ENCODE measurements at places on chromosomes 1 and 21.

- no peak for DNase-seq
Observed at GRCh38 chr21:32543975-32544374, 41.3 kb downstream of the TCP10L start.

DNA sequence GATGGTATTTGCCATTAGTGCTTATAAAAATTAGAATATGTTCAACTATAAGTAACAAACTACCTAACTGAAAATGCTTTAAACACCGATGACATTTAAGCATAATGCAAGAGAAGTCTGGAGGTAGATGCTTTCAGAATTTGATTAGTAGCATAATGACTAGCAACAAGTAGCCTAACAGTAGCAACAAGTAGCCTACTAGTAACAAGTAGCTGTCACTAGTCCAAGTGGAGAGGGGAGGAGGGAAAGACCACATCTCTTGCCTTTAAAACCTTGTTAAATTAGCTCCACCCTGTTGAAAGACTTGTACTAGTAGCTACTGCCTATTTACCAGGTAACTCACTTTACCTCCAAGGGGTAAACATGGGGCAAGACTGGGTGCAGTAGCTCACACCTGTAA lies 7.9 kb downstream of the GPR88 start:
- DNase-seq = no peak

GRCh38 chr1:86335916-86336315 lies 60.2 kb downstream of the ODF2L start:
- no peak for DNase-seq

DNA sequence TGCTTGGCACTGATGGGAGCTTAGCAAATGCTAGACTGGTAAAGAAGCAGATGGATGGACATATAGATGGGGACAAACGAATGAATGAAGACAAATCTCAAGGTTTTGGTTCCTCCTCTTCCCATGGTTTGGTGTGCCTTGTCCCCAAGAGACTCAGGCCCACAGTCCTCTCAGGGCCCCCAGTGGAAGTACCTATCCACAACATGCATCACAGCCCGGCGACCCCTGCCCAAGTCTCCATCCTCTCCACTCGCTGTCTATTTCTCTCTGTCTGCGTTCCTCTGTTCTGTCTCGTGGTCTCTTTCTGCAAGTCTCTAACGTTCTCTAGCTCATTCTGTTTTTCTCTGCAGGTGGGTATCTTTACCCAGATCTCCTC lies 85.8 kb downstream of the GLIS1 start:
- no peak for DNase-seq

DNA sequence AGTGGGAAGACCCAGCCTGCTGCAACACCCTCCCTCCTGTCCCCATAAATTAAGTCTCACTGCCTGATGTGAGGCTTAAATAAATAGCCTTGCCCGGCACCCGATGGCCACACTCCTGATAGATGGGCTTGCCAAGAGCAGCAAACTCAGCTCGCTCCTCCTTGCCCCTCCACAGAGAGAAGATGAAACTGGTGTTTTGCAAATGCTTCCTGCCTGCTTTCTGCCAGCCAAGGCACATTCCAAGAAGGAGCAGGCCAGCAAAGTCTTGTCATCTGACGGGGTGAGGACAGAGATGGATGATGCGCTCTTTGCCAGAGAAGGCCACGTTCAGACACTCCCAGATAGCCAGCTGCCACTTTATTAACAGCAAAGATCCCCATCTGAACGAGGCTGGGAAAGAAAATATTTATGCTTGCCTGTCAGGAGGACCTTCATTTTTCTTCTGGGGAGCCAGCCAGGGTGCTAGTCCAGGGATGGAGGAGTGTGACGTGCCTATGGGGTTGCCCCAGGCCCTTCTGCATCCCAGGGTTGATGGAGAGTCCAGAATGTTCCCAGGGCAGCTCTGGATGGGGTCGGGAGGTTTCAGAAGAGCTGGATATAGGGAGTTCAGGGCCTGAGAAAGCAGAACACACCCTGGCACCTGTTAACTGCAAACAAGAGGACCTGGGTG lies 265.4 kb downstream of the FOXD2 start:
- no peak for DNase-seq

GRCh38 chr21:46207006-46207919 lies 21.3 kb downstream of the LSS start:
- no peak for DNase-seq

GRCh38 chr1:95686217-95686616 lies 452.2 kb downstream of the RWDD3 start:
- no peak for DNase-seq

GRCh38 chr1:36703526-36704208 lies 221.0 kb upstream of the CSF3R start:
- no peak for DNase-seq

DNA sequence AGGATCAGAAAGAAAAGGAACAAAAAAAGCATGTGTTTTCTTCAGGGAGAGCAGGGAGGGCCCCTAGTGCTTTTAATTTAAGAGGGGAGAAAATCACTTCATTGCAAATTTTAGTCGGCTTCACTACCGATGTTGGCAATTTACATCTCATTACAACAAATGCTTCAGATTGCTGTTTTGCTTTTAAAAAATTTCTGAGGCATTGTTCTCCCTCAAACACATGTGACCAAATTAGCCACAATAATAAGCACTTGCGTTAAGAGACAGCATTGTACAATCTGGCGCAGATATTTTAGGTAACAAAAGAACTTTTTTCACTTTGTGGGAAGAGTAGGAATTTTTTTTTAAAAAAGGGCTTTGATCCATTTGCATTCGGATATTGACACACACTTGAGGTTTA lies 29.8 kb downstream of the BEND5 start:
- DNase-seq = no peak

- peak; percentile 4 for DNase-seq
Observed at GRCh38 chr1:14969006-14969405, 184.5 kb upstream of the TMEM51 start.

GRCh38 chr1:248822148-248823032 lies 3.3 kb downstream of the SH3BP5L start:
- no peak for DNase-seq

- no peak for DNase-seq
Observed at GRCh38 chr21:37407719-37408420, 41.3 kb downstream of the DYRK1A start.

DNA sequence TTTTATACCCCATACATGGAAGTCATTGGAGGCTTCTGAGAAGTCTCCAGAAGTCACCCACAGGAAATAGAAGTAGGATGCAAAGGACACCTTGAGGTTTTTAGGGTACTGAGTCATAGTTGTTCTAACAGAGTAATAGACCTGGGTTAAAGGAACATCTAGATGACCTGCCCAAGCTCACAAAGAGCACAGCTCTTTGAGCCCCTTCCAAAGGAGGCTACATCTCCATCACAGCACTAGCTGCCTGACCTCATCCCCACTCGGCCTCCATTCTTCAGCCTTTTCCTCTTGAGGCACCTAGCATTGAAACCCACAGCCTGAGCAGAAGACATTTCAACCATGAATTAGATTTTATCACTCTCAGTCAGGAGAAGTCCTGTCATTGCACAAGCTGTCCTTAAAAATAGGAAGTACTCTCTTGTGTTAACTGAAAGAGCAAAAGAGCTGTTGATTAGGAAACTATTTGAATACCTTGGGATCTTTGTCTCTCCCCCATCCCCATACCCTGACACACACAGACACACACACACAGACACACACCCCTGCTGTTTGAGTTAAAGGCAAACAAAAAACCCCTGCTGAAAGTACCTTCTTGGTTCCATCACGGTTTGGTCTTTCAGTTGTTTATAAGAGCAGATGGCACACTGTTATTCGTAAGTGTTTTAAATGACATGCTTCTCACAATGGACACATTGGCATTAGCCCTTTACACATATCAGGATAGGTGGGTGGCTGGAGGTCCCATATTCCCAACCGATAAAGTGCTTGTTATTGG lies 22.2 kb downstream of the MKNK1 start:
- DNase-seq = no peak

GRCh38 chr1:196779093-196779492 lies 4.5 kb downstream of the CFHR3 start:
- no peak for DNase-seq

DNA sequence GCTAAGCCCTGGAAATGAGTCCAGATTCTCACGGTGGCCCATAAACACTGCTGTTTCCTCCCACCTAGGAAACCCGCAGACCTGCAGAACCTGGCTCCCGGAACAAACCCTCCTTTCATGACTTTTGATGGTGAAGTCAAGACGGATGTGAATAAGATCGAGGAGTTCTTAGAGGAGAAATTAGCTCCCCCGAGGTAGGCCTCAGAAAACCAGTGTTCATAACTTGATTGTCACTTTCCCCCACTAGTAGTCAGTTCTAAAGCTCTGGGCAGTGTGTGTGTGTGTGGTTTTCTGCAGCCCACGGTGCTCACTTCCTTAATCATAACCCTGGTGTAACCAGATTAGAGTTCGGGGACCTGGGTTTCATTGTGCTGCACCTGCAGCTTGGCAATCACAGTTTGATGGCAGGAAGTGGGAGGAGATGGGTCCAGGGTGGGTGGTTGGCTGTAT lies 39.1 kb downstream of the CLIC6 start:
- DNase-seq = no peak

- no peak for DNase-seq
Observed at GRCh38 chr21:35724156-35724555, 336.2 kb downstream of the SETD4 start.

- DNase-seq = no peak
Observed at GRCh38 chr1:236284291-236284721, 2.5 kb upstream of the ERO1B start.

- no peak for DNase-seq
Observed at GRCh38 chr1:12019858-12020509, 686 bp downstream of the MIIP start.
